ENCODE measurements at places on chromosomes 7 and 10. TPM values are rescaled to one million over a fixed set of nuclear protein-coding genes. Genes with fewer than 3 reads are reported as not detected.

- no peak for DNase-seq
Measured at GRCh38 chr10:129219364-129219763, 247.7 kb upstream of the MGMT start.

- no peak for DNase-seq
Measured at GRCh38 chr10:72107325-72108003, 19.1 kb upstream of the SPOCK2 start.

Gene SPDYE9
- total RNA-seq: not detected

GRCh38 chr7:22375359-22376048 is 18.6 kb upstream of the RAPGEF5 start:
- DNase-seq: no peak

- DNase-seq: no peak
Measured at GRCh38 chr10:104472957-104473745, 119.5 kb downstream of the CFAP58 start.

DNA sequence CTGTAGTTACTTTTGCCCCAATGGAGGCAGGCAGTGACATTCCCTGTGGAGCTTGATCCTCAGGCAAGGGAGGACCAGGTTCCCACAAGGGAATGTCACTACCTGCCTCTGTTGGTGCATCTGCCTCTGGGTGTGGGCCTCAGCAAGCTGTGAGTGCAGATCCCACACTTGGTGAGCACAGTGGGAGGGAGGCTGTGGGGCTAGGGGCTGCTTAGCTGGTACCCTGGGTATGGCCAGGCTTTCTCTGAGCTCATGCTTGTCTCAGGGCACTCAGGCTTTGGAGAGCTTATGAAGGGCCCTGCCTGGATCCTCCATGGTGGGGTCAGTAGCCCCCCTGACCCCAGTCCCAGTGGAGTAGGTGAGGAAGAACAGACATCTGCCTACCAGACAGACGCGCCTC is 16.2 kb upstream of the ZNF488 start:
- no peak for DNase-seq

Gene PDLIM1
- total RNA-seq: 264 TPM

DNA sequence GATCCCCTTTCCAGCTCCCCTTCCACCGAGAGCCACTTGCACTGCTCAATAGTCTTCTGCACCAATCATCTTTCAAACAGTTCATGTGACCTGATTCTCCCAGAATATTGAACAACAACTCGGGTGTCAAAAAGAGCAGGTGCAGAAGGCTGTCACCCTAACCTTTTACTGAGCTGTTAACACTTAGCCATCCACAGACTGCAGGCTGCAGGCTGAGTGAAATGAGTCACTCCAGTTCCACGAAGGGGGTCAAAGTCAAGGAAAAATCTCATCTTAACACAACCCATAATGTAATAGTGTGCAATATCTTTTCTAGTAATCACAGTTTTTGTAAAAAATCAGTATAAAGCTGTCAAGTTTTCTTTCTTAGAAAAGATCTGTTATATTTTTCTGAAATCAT is 63.1 kb downstream of the MTPAP start:
- DNase-seq: no peak

Gene GIMAP5
- total RNA-seq: not detected

DNA sequence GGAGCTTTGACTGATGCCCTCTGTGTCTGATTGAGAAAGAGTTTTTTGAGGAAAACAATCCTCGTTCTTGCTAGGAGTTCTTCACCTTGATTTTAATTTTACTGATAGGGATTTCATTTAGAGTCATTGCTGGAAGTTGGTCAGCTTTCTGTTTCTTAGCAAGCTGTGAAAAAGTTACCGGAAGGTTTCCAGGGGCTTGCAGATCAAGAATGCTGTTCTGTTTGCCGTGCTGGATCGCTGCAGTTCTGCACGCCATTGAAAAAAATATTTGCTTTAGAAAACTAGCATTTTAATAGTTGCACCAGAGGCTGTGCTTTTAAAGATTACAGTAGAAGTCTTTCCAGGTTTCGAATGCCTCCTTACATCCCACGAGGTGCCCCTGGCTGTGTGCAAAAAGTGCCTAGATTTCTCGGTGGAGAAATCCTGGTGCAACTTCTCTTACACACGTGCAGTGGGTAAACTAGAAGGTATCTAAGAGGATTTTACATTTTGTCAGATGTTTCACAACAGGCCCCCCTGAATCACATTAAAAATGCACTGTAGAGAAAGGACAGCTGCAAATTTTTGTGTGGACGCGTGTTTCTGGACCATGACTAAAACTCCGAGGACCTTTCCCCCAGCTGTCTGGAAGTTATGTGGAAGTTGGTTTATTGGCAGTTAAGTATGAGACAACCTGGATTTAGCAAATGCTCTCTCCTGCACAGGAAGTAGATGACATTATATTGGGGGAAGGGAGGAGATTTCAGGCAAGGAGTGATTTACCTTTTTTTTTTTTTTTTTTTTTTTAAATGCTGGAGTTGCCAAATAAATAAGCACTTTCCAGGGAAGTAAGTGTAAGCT is 5.8 kb downstream of the TCF7L2 start:
- DNase-seq: no peak

Gene SLC39A12
- total RNA-seq: not detected

DNA sequence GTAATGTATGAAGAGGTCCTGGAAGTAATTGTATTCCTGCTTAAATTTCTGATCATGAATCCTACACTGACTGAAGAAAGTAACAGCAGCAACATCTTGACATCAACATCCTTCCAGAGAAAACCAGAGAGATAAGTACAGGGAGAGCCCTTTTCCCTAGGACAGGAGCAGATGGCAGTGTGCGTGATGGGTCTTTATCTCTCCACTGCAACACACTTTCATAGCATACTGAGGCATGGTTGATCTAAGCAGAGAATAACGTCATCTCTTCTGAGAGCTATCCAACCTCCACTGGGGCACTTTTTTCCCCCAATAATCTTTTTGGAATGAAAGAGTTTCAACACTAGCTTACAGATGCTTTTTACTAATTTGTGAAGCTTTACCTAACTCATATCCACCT is 342 bp downstream of the OR2A25 start:
- DNase-seq: no peak

Gene NAMPT
- total RNA-seq: 95.9 TPM

Gene VWDE
- 18.9 TPM for total RNA-seq

GRCh38 chr10:100786591-100786990 is 41.2 kb downstream of the PAX2 start:
- DNase-seq: no peak

DNA sequence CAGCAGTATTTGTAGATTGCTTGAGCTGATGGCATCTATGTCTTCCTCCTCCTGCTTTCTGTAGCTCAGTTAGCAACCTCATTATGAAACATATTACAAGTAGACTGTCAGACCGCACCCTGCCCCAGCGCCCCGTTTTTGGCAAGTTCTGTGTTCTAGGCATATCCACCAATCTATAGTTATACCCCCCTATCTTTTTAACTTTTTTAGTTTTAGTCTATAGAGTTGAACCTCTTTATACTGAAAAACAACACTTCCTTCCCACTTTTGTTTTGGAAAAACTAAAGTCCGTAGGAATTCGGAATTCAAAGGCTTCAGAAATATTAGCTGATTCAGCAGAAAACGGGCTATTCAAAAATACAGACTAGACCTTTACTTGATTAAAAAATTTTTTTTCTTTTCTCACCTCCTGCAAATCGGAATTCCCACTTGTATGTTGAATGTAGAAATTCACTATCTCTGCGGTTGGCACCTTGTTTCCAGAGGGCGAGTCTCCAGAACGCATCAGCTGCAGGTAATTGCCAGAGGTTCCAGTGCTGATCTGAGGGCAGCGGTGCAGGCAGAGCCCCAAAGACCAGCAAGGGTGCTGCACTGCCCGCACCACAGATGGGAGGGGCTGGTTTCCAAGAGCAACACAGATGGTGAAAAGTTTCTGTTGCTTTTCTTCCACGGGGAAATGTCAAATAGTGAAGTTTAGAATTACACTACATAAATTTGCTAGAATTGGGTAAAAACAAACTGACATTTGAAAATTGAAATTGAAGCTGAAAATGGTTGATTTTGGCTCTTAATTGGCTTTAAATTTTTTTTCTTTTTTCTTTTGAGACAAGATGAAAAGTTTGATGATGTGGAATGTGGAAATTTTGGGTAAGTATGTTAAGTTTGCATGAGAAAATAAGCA is 2.2 kb upstream of the FZD8 start:
- no peak for DNase-seq

Gene SMO
- total RNA-seq: 61.2 TPM

Gene ZNF467
- 0.50 TPM for total RNA-seq

Gene FAM24A
- total RNA-seq: not detected
